ENCODE measurements at places on chromosomes 2 and 18.

DNA sequence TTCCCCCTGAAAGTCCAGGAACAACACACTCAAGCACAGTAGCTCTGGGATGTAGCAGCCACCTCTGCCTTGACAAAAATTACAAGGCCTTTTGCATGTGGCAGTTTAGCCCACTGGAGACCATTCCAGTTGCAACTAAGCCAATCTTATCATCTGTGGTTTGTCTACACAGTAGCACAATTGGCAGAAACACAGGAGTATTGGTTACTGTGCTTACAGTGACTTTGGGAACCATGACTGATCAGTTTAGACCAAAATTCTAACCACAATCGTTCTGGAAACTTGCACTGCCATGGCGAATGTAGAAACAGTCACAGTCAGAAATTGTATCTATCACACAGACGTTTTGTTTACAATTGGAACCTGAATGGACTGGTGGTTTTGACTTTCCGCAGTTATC, 403.7 kb upstream of the MEIS1 start:
- DNase-seq, result no peak

DNA sequence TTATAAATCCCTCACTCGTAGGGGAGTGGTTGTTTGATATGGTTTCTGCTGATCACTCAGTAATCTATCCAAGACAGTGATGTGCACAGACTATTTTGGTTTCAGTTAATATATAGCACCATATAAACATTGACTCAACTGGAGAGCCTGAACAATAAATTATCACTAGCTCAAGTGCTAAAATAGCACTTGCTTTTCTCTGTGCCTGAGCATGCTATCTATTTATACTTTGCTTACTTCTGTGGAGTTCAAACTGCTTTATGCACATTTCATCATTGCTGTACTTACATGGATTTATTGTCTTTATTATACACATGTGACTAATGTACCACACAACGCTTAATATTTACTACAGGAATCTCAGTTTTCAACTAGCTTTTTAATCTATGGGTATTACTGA, 133.6 kb downstream of the BCL2 start:
- no peak for DNase-seq

- no peak for DNase-seq
Measured at GRCh38 chr2:52034706-52035105, 1002.8 kb upstream of the NRXN1 start.

GRCh38 chr18:37701967-37702366, 136.4 kb upstream of the CELF4 start:
- no peak for DNase-seq

All from activated CD4-positive, alpha-beta T cell treated with anti-CD3 and anti-CD28 coated beads, Interleukin-2, Interleukin-4, amounts not matched to agents 100 ng/mL and 50 ng/mL, durations not matched to agents 16 hours and 8 hours (primary cell).